ENCODE measurements at places on chromosomes 2 and 18.

- no peak for DNase-seq
These were observed 65.4 kb downstream of the DIS3L2 start for GRCh38 chr2:232026910-232027309.

DNA sequence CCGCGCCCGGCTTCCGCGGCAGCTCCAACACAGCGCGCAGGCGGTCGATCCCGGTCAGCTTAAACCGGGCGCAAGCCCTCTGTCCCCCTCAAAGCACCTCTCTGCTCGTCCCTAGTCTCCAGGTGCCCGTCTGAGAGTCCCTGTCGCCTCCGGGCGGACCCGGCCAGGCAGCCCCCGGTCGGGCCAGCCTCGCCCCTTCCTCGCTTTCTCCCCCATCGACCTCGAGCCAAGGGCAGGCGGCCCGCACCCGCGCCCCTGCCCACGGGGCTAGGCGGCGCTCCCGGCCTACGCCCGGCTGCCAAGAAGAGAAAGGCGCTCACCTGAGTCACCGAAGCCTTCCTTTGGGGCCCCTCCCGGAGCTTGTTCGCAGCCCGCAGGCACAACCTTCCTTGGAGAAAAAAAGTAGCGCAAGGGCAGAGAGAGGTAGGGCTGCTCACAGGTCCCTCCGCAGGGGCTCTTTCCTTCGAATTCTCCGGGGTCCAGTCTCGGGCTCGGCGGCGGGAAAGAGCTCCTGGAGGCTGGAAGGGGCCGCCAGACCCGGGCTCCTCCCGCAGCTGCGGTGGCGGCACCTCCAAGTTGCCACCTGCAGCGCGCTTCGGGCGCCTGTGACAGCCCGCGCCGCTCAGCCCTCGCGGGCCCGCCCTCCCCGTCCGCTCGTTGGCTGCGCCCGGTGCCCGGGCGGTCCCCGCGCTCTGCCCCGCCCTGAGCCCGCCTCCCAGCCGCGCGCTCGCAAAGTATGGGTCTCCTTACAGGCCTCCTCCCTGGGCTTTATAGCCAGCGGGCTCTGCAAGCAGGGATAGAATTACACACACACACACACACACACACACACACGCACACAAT, 86.5 kb upstream of the EPB41L3 start:
- DNase-seq = peak; percentile 21

GRCh38 chr2:180359522-180360282, 352.6 kb upstream of the CWC22 start:
- no peak for DNase-seq

DNA sequence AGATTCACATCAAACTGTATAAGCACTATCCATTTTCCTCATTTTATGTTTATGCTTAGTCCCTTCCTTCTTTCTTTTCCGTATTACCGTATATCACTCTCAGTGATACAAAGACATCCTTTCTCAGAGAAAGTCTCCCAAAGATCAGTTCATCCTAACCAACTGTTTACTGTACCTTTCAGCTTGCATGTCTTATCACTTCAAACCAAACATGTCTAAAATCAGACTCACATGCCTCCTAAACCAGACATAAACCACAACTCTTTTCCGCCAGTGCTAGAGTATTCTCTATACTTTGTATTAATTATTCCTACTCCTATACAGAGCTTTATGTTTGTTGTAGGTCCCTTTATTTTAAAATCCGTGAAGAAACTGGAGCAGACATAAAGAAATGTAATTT, 41.5 kb downstream of the KCMF1 start:
- DNase-seq = no peak

DNA sequence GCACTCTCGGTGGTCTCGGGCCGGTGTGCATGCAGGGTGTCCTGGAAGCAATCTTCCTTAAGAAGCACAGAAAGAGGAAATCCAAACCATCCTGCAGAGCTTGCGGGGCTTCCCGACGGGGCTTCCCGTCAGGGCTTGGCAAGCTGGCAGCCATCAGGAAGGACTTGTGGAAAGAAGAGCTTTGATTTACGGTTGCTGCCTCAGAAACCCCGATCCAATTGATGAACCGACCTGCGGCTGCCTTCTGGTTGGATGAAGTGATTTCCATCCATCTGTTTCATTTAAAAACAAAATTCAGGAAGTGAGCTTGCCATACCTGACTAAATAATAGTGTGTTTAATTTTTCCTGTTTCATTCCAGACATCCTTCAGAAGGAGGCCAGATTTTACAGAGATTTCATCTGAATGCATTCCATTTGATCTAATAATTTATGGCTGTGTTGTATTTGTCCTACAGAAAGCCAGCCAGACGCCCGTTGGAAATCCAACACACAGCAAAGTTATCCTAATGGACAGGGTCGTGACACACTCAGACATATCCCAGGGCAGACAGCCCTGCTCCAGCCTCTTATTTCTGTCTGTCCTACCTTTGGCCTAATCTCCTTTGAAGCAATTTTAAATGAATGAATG, 141.3 kb downstream of the SEPTIN10 start:
- DNase-seq = no peak

DNA sequence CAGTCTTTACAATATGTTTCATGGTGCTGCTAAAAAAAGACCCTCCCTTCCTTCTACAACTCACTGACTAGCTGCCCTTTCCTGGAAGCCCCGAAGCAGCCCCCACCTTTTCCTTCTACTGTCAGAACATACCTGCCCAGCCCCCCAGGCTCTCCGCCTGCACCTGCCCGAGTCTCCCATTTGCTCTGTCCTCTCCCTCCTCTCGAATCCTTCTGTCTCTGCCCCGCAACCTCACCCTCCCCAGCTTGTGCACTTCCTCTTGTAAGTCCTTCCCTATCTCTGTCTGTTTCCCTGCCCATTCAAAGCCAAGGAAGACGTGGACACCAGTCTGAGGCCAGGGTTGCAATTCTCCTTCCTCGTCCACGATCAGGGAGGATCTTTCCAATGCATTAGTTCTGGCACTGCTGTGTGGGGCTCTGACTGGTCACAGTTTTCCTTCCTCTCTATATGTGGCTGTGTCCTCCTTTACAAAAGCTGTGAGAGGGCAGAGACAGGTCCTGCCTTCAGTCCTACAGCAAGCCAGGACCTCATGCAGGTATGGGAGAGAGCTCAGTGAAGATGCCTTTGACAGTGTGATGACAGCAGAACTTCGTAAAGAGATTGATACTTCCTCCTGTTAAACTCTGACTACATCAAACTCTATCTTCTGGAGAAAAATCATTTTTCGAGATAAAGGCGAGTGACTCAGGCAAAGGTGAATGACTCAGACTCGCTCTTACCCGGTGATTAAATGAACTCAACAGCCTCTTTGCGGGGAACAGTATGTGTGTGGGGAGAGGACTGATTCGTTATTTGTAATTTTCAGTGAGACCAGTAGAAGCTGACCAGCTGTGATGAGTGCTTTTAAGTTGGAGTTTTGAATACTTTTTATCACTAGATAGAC, 14.2 kb downstream of the TNFRSF11A start:
- DNase-seq = no peak

DNA sequence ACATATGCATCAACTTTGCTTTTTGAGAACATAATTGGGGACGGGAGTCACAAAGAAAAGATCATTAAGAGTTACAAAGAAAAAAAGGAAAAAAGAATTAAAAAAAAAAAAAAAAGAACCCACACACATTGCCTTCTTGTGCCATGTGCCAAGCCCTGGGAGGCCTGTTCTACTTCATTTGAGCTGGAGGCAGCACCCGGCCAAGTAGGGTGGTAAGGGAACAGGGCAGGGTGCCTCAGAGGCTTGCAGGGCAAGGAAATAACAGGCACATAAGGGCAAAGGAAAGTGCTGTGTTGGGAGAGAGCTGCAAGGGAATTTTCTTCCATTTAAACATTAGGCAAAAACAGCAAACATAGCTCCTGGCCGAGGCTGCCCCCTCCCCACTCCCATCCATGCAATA, 418.0 kb downstream of the TMEM182 start:
- DNase-seq = no peak

- DNase-seq = no peak
These were observed 227.3 kb downstream of the INSIG2 start for GRCh38 chr2:118315606-118316005.
